ENCODE measurements at places on chromosomes 3 and 15. TPM values are rescaled to one million over a fixed set of nuclear protein-coding genes. Genes with fewer than 3 reads are reported as not detected.

GRCh38 chr3:38554127-38554827 lies 58.1 kb downstream of the EXOG start:
- DNase-seq, result peak; percentile 10

REC114 gene
- not detected for total RNA-seq

GRCh38 chr15:101394056-101394630 lies 95.4 kb downstream of the PCSK6 start:
- no peak for DNase-seq

DYNC1LI1 gene
- total RNA-seq, result 31.7 TPM

DNA sequence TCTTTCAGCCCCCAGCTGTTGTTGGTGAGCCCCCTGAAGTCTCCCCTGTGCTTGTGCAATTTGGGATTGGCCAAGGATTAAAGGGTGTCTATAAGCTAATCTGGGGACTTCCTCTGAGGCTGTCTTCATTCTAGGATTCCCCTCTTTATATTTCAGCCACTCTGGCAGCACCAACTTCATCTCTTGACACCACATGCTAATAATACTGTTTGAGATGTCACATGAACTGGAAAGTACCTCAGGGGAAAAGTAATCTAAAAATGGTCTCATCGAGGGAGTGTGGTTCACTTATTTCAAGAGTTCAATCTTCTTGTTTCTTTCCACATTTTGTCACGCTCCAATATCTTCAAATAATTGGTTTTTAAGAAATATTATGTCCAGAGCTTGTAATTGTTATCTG lies 279.2 kb upstream of the TMC3 start:
- no peak for DNase-seq

SCN11A gene
- not detected for total RNA-seq

- DNase-seq, result no peak
Measured at GRCh38 chr15:67969892-67970291, 84.2 kb upstream of the PIAS1 start.

STRIT1 gene
- total RNA-seq, result not detected

STARD9 gene
- total RNA-seq, result 8.2 TPM

KCNH8 gene
- not detected for total RNA-seq

- no peak for DNase-seq
Measured at GRCh38 chr15:31280046-31280830, 46.4 kb upstream of the KLF13 start.

GRCh38 chr3:132870541-132870940 lies 148.3 kb upstream of the NPHP3 start:
- no peak for DNase-seq

EXD1 gene
- total RNA-seq, result not detected

GRCh38 chr15:92715758-92716157 lies 60.2 kb upstream of the FAM174B start:
- DNase-seq, result no peak

DNA sequence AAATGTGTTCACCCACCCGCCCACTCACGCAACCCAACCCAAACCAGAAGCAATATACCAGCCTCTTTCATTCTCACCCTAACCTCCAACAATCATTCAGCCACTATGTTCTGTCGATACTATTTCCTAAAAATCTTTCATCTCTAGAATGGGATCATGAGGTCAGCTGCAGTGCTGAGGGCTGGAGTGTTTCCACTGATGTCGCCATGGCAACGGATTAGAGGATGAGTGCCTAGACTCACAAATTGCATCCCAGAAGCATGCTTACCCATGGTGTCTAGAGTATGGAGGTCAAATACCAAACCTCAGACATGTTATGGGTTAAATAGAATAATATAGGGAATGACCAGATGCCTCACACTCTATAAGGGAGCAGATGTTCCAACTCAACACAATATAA lies 138.5 kb downstream of the GABRB3 start:
- DNase-seq, result no peak

DNA sequence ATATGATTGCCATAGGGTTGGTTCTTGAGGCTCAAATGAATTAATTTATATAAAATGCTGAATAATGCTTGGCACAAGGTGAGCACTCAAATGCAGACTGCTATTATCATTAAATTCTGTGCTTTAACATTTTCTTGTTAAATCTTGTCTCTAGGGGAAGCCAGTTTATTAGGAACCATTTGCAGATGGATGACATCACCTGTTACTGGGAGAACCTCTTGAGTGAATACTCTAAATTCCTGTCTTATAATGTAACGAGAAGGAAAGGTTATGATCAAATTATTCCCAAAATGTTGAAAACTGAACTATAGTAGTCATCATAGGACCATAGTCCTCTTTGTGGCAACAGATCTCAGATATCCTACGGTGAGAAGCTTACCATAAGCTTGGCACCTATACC lies 6.2 kb upstream of the TIMMDC1 start:
- DNase-seq, result no peak

DNA sequence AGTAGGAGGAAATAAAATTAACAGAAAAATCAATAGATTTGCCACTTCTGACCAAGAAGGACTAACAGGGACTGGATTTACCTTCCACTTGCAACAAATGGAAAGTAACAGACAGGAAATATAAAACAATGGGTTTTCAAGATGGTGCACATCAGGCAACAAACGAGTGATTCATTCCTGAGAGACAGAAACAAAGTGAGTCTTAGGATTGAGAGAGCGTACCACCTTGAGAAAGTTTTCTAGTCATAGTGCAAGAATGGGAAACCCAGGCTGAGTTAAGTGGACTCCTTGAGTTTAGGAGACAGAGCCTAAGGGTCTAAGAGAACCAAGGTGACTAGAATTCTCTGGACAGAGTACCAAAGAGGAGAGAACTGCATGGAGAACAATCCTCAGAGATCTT lies 101.7 kb downstream of the PPP2R3A start:
- no peak for DNase-seq

- DNase-seq, result no peak
Measured at GRCh38 chr3:127017229-127017628, 34.3 kb downstream of the PLXNA1 start.

DNA sequence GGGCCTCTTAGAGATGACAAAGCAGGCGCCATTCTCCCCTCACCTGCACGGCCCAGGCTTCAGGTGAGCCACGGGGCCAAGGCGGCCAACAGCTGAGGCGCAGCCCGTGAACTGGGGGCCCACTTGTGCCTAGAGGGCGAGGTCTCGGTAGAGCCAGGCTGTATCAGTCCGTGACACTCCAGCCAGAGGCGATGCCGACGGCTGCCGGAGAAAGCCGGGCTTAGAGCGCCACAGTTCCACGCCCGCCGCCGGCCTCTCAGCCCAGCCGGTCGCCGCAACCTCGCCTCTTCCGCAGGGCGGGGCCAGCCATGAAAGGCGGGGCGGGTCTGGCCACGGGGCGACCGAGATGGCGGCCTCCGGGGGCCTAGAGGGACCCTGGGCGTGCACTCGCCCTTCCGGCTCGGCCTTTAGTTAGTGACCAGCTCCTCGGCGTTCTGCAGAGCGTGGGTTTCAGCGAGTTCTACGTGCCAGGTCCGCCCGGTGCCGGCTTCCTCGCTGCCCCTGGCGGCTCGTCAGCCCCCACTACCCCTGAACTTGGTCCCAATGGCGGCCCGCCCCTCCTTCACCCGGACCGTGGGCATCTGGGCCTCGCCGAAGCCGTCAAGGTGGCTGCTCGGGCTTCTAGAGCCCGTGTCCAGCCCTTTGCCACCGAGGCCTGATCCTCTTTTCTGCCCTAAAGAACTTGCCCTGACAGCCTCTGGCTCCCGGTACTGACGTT lies at the start of gene ZNF621:
Gene ZNF621 (plus strand): TSS at position 393 of the 718 bp plus-strand sequence. CDS start 881 bp downstream, outside the sequence.
- peak; percentile 87 for DNase-seq

DNA sequence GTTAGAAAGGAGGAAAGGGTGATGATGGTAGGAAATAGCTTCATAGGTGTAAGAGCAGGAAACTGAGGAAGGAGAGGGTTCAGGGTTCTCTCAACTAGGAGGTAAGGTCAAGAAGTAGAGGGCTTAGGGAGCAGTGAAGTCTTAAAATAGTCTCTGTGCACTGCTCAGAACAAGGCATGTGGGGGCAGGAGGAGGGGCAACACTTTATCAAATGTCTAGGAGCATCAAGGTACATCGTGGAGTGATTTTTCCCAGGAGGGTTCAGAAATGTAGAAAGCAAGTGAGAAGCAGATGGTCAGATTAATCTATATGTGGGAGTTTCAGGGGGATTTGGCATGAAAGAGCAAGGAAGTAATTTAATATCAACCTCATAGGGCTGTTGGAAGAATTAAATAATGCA lies 58.8 kb downstream of the TNIK start:
- no peak for DNase-seq

SH2D7 gene
- total RNA-seq, result not detected

DNA sequence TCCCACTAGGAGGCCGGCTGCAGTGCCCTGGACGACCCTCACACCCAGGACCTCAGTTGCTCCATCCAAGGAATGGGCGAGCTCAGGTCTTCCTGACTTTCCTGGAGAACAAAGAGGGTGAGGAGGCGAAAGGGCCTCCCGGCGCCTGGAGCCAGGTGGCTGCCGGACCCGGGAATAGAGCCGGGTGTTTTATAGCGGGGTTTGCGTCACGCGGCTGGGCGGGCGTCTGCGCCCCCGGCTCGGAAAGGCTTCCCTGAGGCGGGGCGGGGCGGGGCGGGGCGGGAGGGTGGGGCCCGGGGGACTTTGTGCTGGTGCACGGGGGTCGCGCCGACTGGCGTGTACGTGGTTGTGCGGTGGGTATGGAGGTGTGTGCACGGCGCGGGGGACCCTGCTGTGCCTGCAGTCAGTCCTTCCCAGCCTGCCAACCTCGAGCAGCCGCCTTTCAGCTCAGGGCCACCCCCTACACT lies 4.6 kb upstream of the PRKCD start:
- no peak for DNase-seq

- DNase-seq, result no peak
Measured at GRCh38 chr3:49649576-49649975, 24.6 kb upstream of the APEH start.

GRCh38 chr3:30518181-30518864 lies 88.1 kb upstream of the TGFBR2 start:
- DNase-seq, result no peak

MYO1E gene
- total RNA-seq, result 40.8 TPM

DNA sequence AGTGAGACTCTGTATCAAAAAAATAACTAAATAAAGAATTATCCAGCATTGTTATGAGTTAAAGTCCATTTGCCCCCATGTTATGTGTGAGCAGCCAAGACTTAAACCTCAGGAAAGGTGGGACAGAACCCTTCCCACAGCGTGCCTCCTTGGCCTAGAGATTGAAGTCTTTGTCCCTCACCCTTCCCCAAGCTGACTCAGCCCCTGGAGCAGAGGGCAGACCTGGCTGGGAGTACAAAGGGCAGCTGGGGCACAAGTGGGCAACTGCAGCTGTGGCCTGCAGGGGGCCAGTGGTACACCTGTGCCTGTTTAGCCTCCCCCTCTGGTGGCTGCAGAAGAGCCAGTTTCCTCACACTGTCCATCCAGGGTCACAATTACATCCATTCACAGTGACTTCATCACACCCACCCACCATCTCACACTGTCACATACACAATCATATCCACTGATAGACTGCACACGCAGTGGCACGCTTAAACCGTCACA lies 940 bp upstream of the ACY1 start:
- peak; percentile 45 for DNase-seq

SAMMSON gene
- not detected for total RNA-seq

MLH1 gene
- 50.9 TPM for total RNA-seq

- DNase-seq, result no peak
Measured at GRCh38 chr15:41018534-41018933, 65.3 kb downstream of the CHAC1 start.

NPAP1 gene
- not detected for total RNA-seq

- DNase-seq, result no peak
Measured at GRCh38 chr3:170431054-170431453, 12.4 kb downstream of the CLDN11 start.

GRCh38 chr15:101204739-101205535 lies 46.9 kb downstream of the CHSY1 start:
- DNase-seq, result no peak

DNA sequence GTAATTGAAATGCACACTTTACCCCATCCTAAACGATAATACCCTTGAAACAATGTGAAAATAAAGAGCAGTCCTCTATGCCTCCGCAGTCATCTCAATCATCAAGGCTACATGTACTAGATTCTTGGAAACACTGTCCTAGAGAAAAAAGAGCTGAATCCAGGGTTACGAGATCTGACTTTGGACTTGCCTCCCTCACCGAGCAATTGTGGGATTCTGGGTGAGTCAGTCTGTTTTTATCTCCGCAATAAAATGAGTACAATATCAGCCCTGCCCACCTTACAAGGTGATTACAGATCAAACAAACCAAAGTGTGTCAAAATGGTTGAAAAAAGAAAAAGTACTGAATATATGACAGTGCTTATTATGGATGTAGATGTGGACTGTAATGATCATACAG lies 152.3 kb upstream of the SNTN start:
- DNase-seq, result no peak

GRCh38 chr15:38549222-38549621 lies 15.4 kb downstream of the RASGRP1 start:
- DNase-seq, result no peak

DNA sequence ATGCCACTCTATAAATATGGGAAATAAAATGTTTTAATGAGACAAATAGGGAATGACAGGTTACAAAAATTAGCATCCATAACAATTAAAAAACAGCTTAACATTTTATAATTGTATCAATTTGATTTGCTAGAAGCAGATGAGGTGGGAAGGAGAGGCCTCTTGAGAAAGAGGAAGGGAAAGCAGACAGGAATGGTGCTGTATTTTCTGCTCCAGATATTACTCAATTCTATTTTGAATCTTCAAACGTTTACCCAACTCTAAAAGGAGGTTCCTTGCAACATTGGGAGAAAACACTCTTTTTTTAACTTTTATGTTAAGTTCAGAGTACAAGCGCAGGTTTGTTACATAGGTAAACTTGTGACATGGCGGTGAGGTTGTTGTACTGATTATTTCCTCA lies 44.9 kb upstream of the ALDH1A3 start:
- DNase-seq, result no peak

DNA sequence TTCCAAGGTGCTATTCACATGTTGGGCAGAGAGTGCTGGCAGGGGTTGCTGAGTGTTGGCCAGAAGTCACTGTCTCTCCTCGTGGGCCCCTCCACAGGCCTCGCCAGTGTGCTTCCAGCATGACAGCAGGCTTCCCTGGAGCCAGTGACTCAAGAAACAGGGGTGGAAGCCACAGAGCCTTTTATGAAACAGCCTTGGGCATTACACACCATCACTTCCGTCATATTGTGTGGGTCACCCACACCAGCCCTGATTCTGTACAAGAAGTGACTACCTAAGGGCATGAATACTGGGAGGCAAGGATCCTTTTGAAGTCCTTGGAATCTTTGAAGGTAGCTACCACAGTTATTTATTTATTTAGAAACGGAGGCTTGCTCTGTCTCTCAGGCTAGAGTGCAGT lies 177.6 kb upstream of the UBE3A start:
- DNase-seq, result no peak

DNA sequence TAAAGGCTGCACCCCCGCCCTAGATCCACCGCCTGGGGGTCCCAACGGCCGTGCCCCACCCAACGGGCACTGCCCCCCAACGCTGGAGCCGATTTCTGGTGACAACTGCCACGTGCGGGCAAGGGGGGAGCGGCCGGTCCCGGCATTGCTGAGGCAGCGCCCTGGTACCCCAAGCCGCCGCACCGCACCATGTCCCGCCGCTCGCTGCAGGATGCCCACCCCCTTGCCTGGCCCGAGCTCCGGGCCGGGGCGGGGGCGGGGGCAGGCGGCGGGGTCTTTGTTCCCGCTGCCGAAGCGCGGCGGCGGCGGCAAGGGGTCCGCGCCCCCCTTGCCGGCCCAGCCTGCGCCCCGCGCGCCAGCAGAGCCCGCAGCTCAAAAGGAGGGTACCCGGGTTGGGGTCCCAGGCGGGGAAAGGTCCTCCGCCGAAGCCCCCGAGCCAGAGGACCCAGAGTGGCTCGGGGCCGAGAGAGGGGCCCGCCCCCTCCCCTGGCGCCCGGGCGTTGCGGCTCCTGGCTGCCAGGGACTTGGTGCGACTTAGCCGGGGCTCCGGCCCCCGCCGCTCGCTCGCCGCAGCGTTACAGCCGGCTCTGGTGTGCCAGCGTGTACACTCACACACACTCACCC lies 678 bp downstream of the SEMA7A start:
- DNase-seq, result no peak

WDR76 gene
- total RNA-seq, result 72.2 TPM
